ENCODE measurements at places on chromosomes 16 and 17.

- DNase-seq: no peak
Measured at GRCh38 chr17:69357701-69358100, 30.8 kb upstream of the ABCA5 start.

GRCh38 chr16:88298833-88299745 lies 83.7 kb upstream of the ZNF469 start:
- no peak for DNase-seq

- no peak for DNase-seq
Measured at GRCh38 chr16:88790312-88791211, 5.5 kb upstream of the PIEZO1 start.

DNA sequence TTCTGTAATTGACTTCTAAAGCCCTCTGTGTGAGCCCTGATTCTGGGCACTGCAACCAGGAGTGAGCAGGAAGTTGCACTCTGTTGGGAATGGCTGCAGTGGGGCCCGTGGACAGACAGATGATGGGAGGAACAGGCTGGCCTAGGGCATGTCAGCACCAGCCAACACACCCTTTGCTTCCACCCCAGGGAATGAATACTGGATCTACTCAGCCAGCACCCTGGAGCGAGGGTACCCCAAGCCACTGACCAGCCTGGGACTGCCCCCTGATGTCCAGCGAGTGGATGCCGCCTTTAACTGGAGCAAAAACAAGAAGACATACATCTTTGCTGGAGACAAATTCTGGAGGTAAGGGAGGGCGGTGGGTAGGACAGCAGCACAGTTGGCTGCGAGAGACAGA lies 10.8 kb upstream of the LPCAT2 start:
- no peak for DNase-seq

GRCh38 chr16:69378036-69378435 lies 7.8 kb downstream of the TERF2 start:
- no peak for DNase-seq

GRCh38 chr17:57916925-57917858 lies 38.0 kb downstream of the CUEDC1 start:
- DNase-seq: no peak
